ENCODE measurements at places on chromosomes 12 and 14.

GRCh38 chr12:2609020-2609419 lies 185.8 kb upstream of the FKBP4 start:
- no peak for DNase-seq

DNA sequence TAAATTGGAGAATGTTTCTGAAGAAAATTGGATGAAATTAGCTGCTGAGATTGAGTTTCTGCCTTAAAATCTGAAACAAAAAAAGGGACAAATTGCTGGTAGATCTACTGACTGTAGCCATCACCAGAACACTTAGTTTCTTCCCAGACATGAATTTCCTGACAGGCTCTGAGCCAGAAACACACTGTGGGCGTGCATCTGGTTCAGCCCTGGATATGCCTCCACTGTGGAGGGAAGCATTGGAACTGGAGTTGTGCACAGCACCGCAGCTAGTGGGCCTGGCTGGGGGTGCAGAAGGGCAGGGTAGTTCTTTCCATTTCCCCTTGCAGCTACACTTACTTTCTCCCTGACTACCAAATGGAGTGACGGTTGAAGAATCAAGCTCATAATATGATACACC lies 31.2 kb downstream of the CREBL2 start:
- no peak for DNase-seq

DNA sequence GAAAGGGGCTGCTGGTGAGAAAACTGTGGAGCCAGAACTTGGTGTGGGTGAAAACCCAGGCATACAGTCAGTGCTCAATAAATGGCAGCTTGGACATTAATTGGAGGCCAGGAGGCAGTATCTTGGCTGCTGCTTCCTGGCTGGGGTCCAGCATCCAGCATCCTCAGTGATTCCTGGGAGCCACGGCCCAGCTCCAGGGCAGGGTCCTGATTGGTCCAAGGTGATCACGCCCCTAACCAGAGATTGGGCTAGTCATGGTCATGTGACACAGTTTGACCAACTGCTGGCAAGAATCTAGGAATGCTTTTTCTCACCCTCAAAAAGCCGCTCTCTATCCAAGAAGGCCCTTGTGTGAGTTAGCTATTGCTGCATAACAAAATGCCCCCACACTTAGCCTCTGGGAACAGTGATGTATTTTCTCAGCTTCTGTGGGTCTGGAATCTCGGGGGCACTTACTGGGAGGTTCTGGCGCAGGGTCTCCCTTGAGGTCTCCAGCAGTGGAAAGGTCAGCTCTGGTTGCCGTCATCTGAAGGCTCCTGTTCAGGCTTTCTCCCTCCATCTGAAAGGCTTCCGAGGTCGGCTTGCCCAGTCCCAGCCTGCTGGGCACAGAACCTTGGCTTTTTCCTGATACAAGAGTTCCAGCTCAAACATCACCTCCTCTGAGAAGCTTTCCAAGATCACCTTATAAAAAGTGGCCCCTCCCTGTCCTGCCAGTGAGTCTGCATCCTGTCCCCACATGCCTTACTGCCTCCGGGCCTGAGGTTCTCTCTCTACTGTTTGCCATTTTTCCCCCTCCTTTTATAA lies 119.2 kb upstream of the NCOR2 start:
- no peak for DNase-seq

- no peak for DNase-seq
These were observed 51.8 kb upstream of the NUAK1 start for GRCh38 chr12:106190581-106190980.

DNA sequence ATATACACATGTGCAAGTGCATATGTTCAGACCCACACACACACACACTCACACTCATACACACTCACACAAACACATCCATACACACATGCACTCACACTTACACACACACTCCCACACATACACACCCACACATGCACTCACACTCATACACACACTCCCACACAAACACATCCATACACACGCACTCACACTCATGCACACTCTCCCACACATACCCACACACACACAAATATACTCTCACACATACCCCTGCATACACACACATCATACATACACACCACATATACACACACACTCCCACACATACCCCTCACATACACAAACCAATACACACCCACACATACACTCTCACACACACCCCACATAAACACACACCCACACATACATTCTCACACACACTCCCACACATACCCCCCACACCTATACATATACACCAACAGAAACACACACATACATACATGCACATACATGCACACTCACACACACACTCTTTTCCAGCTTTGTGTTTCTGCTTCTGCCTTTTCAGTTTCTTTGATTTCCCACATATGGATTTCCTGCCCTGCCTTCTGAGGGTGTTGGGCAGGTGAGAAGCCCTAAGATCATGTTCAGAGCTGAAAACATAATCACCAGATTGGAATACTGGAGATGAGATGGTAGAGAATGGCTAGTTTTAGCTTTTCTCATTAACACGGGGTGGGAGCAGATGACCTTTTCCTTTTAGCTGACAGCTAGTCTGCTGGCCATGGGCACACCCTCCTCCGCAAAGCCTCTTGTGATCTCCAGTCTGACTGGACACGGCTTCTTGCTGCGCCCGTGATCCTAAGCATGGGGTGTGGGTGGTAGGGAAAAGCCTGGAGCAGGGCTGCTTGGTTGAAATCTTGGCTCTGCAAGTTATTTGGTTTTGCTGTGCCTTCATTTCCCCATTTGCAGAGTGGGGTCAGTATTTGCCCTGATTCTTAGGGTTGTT lies 214.0 kb downstream of the CHST11 start:
- DNase-seq = peak; percentile 60

DNA sequence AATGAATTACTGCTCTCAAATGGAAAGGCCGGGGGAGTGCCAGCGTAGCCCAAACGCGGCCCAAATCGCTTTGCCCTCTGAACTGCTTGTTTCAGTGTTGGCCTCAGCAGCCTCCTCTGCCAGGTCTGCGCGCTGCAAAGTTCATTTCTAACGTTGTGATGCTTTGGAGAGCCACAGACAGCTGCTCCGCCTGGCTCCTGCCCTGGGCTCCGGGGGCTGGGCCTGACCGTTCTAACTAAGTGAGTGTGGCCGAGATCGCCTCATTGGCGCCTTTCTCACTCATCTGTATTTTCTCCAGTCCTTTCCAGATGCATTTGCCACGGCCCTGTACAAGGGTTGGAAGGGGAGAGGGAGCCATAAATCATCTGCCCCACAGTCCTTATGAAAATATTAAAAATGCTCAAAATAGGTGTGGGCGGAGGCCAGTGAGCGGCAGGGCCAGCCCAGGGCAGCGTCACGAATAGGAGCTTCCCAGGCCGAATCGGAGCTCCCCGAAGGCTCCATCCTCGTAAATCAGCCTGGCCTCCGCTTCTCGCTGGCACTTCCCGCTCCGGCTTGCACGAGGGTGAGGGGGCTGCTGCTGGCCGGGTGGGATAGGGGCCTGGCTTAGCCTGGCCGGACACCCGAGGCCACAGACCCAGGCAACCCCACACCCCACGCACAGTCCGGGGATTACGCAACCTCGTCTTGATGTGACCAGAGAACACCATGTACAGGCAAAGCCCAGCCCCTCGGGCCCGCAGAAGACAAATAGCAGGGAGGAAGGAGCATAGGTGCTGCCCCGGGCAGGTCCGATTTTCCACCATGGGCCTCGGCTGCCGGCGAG lies 196.6 kb upstream of the DIO3 start:
- DNase-seq = peak; percentile 92

- DNase-seq = no peak
These were observed 751 bp downstream of the P3H3 start for GRCh38 chr12:6828781-6829535.
